Glutamatergic neuron (in vitro differentiated cells): ENCODE measurements at places on chromosomes 6 and 20.

DNA sequence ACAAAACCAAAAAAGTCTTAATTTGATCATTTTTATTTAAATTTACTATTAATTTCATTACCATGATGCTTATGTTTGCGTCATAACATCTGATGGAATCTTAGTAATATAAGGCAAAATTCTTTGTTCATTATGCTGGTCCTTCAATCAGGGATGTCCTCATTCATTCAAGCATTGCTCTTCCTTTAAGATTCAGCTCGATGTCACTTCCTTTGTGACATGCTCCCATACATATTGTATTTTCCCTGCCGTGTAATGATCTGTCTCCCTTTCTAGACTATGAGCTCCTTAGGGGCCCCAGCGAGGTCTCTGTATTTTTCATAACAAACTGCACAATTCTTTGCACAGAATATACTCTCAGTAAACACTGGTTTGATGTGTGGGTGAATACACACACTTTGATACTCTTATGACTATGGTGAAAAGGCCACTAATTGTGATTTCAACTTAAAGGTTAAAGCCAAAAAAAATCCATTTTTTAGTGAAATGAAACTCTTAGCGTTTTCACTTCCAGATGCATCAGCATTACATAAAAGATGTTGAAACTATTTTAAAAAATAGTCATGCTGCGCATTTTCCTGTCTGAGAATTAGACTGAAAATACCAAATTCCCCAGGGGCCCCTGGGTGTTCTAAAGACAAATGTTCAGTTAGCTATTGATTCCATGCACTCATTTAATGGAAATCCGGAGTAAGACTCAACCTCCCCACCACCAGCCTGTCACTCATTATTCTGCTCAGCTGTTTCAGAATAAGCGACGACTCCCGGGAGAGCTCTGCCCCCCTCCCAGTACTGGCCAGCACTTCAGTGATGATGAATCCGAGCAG, 169.7 kb downstream of the ATXN1 start:
- peaks cover 24% of the 10 kb centered on the region for H3K4me1 ChIP-seq
- H3K36me3 ChIP-seq: no peaks in the 10 kb centered on the region
- peak overlapping the region; percentile 17 for H3K4me3 ChIP-seq
- DNase-seq: peak; percentile 69

DNA sequence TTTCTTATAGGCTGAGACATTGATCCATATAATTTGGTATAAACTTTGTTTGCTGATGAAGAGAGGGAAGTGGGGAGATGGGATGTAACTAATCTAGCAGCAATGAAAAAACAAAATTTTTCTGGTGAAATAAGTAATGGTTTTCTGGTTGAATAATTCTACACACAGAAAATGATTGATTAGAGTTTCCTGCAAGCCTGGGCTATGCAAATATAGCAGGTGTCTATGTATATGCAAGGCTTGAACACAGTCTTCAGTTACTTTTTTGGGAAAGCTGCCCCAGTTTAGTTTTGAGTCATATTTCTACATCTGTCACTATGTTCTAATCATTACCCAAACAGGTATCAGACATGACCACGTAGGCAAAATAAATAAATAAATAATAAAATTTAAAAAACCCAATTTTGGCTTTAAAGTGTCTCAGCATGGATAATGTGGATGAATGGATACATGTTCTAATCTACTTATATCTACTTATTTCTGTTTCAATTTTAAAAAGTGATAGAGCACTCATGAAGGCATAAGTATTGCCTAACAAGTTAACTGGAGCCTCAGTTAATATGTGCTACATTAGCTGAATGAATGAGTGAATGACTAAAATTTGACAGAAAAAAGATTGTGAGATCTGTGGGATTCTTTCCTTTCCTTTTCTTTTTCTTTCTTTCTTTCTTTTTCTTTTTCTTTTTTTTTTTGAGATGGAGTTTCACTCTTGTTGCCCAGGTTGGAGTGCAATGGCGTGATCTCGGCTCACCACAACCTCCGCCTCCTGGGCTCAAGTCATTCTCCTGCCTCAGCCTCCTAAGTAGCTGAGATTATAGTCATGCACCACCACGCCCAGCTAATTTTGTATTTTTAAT, 37.2 kb upstream of the TFB1M start:
- H3K4me1 ChIP-seq: no peaks in the 10 kb centered on the region
- DNase-seq: no peak
- H3K36me3 ChIP-seq: peaks cover 13% of the 10 kb centered on the region
- no peak overlapping the region for H3K4me3 ChIP-seq

DNA sequence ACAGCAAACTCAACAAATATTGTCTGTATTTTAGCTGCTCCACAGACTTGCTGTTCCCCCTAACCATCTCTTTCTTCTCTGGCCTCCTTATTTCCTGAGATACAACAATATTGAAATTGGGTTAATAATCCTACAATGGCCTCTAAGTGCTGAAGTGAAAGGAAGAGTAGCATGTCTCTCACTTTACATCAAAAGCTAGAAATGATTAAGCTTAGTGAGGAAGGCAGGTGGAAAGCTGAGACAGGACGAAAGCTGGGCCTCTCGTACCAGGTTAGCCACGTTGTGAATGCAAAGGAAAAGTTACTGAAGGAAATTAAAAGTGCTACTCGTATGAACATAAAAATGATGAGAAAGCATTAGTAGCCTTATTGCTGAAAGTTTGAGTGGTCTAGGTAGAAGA, 63.8 kb downstream of the ELOVL5 start:
- no peak overlapping the region for H3K27ac ChIP-seq
- H3K36me3 ChIP-seq: no peaks in the 10 kb centered on the region
- H3K4me3 ChIP-seq: no peak overlapping the region
- H3K4me1 ChIP-seq: peaks cover 14% of the 10 kb centered on the region

DNA sequence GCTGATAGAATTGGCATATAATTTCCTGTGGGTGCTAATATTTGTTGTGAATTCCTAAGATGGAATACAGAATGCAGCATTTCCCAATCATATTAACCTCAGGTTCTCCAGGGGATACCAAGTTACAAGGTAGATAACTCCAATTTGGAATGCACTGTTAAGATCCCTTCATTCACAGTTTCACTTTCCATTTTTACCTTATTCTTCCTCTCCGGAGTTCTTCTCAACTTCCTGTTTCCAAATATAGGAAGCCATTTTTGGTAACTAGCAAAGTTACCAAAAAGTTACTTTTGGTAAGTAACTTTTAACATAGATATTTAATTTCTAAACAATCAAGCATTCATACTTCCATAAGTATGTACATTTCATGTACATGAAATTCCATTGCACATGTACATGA, 63.5 kb upstream of the PHACTR2 start:
- H3K4me3 ChIP-seq: no peak overlapping the region
- H3K27ac ChIP-seq: no peak overlapping the region
- peaks cover 3% of the 10 kb centered on the region for H3K4me1 ChIP-seq

DNA sequence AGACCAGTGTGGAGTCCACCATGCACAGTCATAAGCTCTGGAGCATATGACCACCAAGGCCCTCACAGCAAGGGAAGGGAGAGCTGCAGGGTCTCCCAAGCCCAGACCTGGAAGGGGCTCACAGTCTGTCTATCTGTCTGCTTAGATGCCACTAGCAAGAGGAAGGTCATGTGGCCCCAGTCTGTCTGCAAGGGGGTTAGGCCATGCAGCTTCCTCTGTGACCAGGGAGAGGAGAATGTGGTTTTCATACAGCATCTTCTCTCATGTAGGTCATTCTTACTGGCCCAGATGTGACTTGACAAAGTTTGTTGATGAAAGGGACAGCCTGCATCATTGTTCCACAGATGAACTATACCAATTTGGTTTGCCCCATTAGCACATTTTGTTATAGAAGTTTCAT, 260.8 kb downstream of the FARS2 start:
- no peak for DNase-seq
- no peak overlapping the region for H3K27ac ChIP-seq
- no peak overlapping the region for H3K4me3 ChIP-seq

- H3K4me3 ChIP-seq: peak overlapping the region; percentile 12
- H3K27ac ChIP-seq: no peak overlapping the region
- no peaks in the 10 kb centered on the region for H3K4me1 ChIP-seq
- no peak for DNase-seq
These were observed 638 bp upstream of the MYL9 start for GRCh38 chr20:36540551-36541211.
